Daoy (cell line): ENCODE measurements at places on chromosomes 5 and 9. TPM values are rescaled to one million over a fixed set of nuclear protein-coding genes. Genes with fewer than 3 reads are reported as not detected.

Gene SYNPO
- 4.5 and 5.4 TPM in 2 replicates for total RNA-seq

Gene GLDC
- total RNA-seq, result 4.6 and 16.3 TPM in 2 replicates

DNA sequence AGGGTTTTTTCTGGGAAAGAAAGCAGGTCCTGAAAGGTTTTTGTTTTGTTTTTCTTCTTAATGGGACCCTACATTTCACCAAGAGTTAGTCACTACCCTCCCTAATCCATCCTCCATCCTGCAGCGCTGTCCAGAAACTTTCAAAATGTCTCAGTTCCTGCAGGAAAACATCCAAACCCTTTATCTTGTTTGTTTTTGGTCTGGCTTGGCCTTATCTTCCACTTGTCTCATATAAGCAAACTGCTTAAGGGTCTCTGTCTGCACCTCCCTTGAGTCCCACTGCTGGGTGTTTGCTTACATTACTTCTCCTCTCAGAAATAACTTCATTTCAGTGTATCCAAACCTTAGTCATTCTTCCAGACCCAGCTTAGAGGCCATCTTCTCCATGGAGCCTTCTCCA is 11.0 kb upstream of the TRAF1 start:
- DNase-seq, result peak; percentile 89

Gene PNPLA7
- under 0.01 TPM in 1 of 2 replicates, not detected in the other for total RNA-seq

DNA sequence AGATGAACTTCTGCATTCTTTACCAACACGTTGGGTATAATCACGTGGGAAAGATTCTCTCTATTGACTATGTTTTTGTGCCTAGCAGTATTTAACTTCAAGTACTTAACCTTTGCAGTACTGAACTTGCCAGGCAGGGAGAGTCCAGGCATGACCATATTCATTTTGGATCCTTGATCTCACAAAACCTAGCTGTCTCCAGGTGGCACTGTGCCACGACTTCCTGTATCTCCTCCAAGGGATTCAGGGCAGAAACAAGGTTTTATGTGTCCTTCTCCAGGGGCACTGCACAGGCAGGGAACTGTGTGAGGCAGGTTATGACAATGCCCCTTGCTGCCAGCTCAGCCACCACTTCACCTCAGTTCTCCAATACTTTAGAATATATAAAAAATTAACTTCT is 11.7 kb upstream of the IFNA5 start:
- DNase-seq, result no peak

Gene PHYHD1
- total RNA-seq, result not detected in 2 replicates

DNA sequence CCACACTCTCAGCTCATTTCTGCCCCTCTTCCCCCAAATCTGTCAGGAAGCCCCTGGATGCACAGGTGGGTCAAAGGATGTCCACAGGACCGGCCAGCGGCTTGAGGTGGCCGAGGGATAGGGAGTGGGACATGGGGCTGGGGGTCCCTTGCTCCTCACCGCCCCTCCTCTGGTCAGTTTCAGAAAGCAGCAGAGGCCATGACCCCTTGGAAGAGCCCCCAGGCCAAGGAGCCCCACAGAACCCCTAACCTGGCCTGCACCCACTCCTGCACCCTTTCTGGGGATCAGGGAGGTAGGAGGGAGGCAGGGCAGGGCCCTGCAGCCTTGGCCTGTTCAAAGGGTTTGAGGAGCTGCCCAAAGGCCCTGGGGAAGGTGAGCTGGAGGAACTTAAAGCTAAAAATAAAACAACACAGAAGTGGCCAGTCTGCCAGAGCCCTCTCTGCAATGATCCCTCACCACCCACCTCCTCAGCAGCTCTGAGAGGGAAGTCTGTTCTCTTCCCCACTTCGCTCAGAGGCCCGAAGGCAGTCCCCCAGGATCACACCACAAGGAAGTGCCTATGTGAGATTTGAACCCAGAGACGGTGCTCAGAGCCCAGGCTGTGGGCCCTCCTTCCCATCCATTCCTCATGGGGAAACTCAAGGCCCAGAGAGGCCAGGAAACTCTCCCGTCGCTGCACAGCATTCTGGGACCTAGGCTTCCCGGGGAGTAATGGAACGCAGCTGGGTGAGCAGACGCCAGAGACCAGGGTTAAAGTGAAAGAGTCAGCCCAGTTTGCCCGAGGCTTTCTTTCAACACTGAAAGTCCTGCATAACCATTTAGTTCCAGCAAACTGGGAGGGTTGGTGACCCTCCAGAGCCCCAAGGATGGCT is 910 bp downstream of the ENG start:
- peak; percentile 44 for DNase-seq

- no peak for DNase-seq
Observed at GRCh38 chr5:92177926-92178487, 794.9 kb upstream of the ARRDC3 start.

Gene TMEM250
- total RNA-seq, result 37.5 and 49.5 TPM in 2 replicates

Gene PTGS1
- 0.51 TPM in 1 of 2 replicates, not detected in the other for total RNA-seq

Gene WNK2
- total RNA-seq, result 1.4 and 2.8 TPM in 2 replicates

DNA sequence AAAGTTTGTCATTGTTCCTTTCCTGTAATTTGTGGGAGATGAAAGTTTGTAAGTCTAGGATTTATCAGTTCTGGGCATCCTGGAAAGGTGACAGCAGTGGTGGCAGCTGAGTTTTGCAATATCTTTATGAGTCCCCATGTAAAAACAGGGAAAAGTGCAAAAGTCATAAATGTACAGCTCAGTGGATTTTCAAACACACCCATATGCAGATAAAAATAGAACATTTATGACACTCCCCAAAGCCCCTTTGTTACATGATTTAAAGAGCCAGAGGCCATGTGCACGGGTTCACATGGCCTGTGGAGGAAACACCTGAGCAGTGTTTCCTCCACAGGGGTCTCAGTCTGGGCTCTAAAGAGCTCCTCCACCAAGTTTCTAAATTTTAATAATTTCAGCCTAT is 6.3 kb downstream of the TMEM38B start:
- DNase-seq, result no peak

- peak; percentile 100 for DNase-seq
Observed at GRCh38 chr5:160165137-160166068, 46.2 kb upstream of the PWWP2A start.

Gene GPRIN1
- total RNA-seq, result 12.3 and 13.6 TPM in 2 replicates

Gene ENTREP1
- total RNA-seq, result 0.74 TPM in 1 of 2 replicates, not detected in the other

Gene NKD2
- 0.45 and 1.3 TPM in 2 replicates for total RNA-seq

GRCh38 chr5:43121913-43122484 is 1.3 kb downstream of the ZNF131 start:
- DNase-seq, result peak; percentile 37

DNA sequence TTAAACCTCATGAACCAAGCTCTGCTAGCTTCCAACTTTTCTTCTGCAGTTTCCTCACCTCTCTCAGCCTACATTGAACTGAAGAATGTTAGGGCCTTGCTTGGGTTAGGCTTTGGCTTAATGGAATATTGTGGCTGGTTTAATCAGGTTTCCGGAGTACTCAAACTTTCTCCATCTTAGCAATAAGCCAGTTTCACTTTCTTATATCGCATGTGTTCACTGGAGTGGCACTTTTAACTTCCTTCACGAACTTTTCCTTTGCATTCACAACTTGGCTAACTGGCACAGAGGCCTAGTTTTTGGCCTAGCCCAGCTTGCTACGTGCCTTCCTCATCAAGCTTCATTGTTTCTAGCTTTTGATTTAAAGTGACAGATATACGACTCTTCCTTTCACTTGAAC is 81.0 kb upstream of the MAST4 start:
- DNase-seq, result no peak
